ENCODE measurements at places on chromosomes 3 and 15.

DNA sequence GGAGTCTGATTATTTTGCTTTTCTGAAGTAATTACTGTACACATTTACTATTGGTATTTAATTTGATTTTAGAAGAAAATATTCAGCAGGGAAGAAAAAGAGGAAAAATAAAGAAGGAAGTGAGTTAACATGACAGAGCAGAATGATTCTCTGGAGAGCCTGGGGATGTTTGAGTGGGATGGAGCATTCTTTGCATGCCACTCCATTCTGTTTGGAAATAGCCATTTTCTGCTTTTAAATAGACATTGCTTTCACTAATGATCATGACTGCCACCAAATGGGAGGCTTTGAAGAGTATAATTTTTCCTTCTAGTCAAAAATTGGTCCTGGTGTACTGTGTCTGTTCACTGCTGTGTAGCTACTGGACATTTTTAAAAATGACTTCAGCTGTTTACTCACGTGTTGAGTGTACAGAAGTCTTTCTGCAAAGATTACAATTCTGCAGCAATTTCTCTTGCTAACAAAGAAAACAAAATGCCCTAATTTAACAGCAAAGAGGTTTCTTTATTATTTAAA lies 196.1 kb downstream of the RYR3 start:
- DNase-seq: no peak

DNA sequence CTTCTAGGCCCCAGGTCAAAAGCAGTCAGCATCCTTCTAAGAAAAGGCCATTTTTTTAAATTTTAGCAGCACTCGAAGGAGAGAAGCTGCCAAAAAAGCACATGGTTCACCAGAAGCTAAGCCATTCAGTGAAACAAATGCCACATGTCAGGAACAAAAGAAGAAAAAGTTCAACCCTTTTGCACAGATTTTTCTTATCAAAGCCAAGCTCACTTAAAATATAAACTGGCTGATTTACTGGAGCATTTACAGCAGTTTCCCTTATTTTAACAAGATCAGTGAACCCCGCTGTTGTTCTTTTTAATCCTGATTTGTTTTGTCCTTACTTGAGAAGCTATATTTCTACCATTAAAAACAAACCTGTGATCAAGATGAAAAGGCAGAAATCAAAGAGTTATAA lies 46.5 kb upstream of the SYNPR start:
- DNase-seq: no peak

- DNase-seq: no peak
Measured at GRCh38 chr3:13494463-13495350, 14.6 kb downstream of the HDAC11 start.

DNA sequence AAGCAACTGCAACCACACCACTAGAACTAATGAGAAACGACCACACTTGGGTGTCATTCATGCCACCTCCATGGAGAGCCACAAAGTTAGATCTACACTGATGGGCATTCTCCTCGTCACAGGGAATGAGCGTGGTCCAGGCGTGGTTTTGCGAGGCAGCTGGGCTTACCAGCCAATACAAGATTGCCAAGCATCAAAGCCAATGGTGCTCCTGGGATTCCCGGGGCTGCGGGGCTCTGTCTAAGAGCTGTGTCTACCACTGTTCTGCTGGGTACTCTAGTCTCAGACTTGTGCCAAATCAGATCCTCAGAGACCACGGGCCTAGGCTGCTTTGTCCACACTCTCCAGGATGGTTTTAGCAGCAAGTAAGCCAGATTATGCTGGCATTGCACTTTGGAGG lies 43.8 kb downstream of the RAB6B start:
- DNase-seq: no peak

DNA sequence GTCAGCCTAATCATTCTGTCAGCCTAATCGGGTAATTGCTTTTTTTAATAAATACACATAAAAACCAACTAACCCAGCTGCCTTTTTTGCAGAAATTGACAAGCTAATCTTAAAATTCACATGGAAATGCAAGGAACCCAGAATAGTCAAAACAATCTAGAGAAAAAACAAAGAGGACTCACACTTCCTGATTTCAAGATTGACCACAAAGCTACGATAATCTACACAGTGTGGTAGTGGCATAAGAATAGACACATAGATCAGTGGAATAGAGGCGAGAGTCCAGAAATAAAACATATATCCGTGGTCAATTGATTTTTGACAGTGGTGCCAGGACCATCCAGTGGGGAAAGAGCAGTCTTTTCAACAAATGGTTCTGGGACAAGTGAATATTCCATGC lies 2.4 kb upstream of the C3orf20 start:
- DNase-seq: no peak

GRCh38 chr15:64009241-64009640 lies 37.0 kb downstream of the DAPK2 start:
- no peak for DNase-seq

DNA sequence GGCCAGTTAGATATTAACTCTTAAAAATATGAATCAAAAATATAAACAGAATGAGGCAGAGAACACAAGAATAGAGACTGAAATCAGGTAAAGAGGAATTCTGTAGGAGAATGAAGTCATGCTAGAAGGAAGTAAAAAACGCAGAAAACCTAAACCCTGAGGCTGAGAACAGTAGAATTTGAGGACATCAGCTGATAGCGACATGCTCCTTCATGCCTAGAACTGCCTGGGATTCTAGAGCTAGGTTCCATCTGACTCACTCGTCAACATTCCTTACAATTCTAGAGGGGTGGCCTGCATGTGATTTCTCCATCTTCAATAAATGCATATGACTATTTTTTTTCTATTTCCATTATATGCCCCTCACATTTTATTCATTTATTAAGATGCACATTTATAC lies 343.0 kb downstream of the ROBO1 start:
- no peak for DNase-seq
